Activated T-helper 1 cell treated with Interleukin-2 at 50 U/mL for 16 hours (primary cell): ENCODE measurements at places on chromosomes 3 and 15.

DNA sequence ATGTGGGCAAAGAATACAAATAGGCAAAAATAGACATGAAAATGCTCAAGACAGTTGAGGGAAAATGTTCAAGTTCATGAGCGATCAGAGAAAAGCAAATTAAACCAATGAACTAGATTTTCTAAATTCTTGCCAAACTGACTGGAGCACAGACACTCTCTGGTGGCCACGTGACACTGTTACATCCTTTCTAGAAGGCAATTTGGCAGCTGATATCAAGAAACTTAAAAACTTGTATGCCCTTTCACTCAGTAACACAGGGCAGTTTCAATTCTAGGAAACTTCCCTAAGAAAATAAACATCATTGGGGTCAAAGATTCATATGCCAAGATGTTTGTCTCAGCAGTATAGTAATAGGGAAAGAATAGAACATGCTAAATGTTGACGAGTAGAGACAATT lies 52.2 kb downstream of the ABHD5 start:
- DNase-seq: no peak

DNA sequence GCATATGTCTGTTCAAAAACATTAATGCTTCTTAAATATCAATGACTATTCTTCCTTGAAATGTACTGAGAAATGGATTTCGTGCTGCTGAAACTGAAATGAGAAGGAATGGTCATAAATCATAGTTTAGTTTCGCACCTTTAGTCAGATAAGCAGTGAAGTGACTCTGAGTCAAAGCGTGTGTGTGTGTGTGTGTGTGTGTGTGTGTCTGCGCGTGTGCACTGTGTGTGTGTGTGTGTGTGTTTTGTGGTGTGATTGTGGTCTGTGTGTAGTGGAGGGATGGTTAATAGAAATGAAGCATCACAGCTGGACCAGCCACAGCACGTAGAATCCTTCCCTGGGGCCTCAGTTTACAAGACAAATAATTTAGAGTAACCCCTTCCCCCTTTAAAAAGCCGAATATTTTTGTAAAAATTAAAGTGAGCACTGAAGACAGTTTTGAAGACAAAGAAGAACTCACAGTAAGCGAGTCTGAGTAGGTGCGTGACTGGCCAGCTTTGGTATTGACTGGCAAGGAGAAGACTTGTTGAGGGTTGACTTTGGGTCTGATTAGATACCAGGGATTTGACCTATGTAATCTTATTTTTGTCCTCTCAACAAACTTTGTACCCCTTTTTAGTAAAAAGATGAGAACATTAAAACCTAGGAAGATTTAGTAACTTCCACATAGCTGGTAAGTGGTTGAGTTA lies 202.0 kb upstream of the IL12A start:
- DNase-seq: no peak

GRCh38 chr3:3180456-3180855 lies 965 bp upstream of the CRBN start:
- no peak for DNase-seq

DNA sequence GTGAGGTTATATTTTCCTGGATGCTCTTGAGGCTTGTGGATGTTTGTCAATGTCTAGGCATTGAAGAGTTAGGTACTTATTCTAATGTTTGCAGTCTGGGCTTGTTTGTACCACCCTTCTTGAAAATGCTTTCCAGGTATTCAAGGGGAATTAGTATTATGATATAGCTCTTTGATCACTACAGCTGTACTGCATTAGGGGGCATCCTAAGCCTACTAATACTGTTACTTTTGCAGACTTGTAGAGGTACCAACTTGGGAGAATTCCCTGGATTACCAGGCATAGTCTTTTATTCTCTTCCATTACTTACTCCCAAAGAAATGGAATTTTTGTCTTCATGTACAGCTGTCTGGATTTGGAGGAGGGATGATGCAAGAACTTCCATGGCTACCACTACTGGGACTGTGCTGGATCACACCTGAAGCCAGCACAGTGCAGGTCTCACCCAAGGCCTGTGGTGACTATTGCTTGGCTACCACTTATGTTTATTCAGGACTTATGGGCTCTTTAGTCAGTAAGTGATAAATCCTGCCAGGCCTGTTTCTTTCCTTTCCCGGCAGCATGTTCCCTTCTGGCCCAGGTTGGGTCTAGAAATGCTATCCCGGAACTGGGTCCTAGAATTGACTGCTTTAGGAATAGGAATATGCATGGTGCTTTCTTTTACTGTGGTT lies 402.9 kb downstream of the IL20RB start:
- no peak for DNase-seq

DNA sequence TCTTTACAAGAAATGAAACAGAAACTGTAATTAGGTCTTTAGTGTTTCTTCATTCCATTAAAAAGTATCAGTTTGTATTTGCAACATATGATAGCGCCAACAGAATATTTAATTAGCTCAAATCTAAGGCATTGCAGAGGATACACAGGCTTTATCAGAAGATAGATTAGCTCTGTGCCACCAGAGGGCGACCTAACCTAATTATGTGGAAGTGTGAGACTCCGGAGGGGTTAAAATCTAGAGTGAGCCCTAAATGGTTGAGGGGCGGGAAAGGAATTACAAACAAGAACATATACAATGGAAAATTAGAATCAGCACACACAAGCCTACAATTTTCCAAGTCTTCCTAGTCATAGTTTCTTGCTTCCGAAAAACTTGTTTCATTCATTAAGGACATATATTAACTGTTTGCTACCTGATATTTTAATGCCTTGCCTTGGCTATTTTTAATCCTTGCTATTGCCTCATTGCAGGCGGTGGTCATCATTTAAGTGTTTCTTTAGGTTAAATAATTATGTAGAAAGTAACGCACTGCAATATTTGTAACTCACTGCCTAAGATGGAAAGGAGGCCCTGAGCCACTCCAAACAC lies 18.0 kb upstream of the RYR3 start:
- no peak for DNase-seq
